ENCODE measurements at places on chromosomes 13 and 19.

DNA sequence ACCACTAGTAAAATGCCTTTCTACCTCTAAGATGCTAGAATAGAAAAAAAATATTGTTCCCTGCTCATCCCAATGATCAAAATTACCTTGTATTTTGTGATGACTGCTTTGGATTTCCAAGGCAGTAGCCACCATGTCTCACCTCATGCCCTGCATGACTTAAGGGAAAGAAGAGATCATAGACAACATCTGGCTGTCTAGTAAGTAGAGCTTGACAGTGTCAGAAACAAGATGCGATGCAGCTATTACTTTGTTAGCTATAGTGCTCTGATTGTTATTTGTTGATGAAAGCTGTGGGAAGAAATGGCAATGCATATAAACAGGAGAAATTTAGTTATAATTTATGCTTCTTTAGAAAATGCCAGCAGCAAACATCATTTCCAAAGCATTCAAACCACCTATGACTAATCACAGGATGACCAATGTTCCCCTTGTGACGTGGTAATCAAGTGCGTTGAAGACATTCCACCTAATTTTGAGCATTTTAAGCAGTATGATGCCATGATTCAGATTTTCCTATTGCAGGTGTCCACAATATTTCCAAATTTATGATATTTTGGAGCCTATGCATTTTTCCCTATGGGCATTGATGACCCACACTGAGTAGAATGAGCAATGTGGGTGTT is 308.3 kb downstream of the KCNRG start:
- DNase-seq = peak; percentile 80

- no peak for DNase-seq
Observed at GRCh38 chr19:4064496-4065260, 2.0 kb downstream of the ZBTB7A start.

DNA sequence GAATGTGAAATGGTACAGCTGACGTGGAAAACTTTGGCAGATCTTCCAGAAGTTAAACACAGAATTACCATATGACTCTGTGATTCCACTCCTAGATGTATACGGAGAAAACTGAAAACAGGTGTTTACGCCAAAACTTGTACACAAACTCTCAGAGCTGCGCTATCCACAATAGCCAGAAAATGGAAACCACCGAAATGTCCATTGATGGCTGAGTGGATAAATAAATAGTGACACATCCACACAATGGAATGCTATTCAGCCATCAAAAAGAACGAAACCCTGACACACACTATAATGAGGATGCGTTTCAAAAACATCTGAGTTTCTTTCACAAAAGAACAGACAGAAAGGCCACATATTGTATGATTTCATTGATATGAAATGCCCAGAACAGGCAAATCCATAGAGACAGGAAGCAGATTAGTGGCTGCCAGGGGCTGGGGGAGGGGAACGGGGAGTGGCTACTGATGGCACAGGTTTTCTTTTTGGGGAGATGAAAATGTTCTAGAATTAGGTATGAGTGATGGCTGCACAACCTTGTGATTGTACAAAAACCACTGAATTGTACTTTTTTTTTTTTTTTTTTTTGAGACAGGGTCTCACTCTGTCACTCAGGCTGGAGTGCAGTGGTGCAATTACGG is 33.0 kb downstream of the IL12RB1 start:
- peak; percentile 8 for DNase-seq

DNA sequence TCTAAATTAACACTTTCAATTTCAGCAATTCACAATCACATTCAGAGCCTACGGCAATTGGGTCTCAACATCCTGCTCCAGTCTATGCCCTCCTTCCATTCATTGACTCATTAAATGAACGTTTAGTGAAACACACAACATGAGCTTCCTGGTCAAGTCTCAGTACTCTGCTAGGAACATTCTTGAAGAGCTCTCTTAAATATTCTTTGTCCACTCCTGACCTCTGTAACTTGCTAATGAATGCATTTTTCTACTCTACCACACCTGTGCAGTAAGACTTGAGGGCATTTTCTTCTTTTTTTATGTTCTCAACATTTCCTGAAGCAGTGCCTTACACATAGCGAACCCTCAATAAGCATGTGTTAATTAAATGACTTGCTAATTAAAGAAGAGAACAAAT is 168.6 kb downstream of the OXGR1 start:
- no peak for DNase-seq

DNA sequence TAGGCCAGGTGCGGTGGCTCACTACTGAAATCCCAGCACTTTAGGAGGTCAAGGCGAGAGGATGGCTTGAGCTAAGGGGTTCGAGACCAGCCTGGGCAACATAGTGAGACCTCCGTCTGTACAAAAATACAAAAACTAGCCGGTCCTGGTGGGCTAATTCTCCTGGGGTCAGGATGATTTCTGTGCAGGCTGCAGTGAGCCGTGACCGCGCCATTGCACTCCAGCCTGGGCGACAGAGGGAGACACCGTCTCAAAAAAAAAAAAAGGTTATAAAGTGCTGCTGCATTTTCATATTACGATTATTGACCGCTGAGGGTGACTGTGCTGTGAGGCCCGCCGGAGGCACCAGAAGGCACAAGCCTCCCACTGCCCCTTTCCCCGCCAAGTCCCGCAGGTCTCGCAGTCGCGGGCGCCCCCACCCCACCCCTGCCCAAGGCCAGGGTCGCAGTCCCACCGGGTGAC is 477 bp upstream of the PLEKHF1 start:
- DNase-seq = no peak

- DNase-seq = no peak
Observed at GRCh38 chr13:111973605-111974340, 93.2 kb upstream of the SOX1 start.

DNA sequence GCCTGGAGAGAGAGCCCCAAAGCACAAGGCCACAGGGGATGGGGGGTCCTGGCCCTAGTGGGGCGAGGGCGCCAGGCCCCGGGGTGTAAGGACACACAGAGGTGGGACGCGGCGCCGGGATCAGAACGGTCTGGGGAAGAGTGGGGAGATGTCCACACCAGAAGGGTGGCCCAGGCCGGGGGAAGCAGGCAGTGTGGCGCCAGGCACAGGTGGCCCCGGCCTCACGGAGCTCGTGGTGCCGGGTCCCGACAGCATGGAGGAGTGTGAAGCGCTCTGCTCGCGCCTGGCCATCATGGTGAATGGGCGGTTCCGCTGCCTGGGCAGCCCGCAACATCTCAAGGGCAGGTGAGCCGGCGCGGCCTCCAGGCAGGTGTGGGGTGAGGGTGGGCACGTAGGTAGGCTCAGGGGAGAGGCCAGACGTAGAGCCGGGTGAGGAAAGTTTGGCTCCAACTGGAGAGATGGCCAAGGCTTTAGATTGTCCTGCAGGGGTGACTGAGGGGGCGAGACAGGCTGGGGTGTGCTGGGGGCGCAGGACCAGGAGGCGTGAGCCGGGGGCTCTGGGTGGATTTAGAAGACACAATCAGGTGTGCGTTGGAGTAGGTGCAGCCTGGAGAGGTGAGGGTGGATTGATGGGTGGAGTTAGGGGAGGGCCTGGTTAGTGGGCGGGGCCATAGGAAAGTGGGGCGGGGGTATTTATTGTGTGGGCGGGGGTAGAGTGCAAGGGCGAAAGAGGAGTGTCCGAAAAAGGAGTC is 2.9 kb upstream of the ARHGAP45 start:
- DNase-seq = no peak

DNA sequence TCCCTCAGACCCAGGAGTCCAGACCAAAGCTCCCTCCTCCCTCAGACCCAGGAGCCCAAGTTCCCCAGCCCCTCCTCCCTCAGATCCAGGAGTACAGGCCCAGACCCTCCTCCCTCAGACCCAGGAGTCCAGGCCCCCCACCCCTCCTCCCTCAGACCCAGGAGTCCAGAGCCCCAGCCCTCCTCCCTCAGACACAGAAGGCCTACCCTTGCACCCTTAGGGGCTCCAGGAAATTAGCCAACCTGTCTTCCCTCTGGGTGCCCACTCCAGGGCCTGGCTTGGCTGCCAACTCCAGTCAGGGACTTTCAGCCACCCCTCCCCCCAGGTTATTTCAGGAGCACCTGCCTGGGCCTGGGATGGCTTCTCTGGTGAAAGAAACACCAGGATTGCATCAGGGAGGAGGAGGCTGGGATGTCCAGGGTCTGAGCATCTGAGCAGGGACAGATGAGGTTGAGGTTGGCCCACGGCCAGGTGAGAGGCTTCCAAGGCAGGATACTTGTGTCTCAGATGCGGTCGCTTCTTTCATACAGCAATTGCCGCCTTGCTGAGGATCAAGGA is at the start of gene FGF21:
Gene FGF21 (plus strand): TSS at position 441 of the 558 bp plus-strand sequence. CDS start 713 bp downstream, outside the sequence.
- no peak for DNase-seq

DNA sequence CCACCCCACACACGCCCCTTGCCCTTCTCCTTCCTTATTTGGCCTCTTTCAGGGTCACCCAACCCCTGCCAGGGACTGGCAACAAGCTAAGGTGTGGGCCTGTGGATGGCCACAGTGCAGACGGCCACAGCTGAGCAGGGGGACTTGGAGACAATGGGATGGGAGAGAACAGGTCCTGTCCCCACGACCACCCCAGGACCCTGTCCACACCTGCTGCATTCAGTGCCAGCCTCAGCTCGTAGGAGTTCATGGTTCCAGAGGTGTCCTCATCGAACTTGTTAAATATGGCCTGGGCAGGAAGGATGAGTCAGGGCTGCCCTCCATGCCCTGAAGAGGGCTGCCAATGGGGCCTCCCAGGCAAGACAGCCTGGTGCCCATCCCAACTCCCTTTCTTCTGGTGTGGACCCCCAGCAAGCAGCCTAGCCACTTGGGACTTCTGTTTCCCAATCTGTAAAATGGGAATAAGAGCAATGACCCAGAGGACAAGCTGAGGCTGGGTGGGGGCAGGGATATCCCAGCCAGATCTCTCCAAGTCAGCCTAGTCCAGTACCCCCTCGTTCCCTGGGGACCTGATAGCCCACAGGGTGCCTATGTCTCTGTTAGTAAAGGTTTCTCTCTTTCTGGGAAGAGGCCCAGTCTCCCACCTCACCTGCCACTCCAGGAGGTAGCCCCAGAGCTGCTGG is 10.6 kb downstream of the CAPN12 start:
- DNase-seq = peak; percentile 33

DNA sequence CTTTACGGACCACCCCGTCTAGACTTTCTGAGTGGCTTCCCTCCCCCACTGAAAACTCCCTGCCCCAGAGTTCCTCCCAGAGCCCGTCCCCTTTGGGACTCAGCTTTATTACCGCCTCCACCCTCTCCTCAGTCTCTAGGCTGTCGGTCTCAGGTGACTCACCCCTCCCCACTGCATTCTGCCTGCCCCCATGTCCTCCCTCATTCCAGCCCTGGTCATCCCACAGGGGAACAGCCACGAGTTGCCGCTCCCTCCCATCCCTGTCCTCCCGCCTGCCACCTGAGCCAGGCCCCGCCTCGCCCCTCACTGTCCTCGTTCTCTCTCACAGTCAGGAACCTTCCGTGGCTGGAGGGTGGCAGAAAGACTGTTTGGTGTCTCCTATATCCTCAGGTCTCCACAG is 57.3 kb downstream of the SMARCA4 start:
- DNase-seq = no peak

DNA sequence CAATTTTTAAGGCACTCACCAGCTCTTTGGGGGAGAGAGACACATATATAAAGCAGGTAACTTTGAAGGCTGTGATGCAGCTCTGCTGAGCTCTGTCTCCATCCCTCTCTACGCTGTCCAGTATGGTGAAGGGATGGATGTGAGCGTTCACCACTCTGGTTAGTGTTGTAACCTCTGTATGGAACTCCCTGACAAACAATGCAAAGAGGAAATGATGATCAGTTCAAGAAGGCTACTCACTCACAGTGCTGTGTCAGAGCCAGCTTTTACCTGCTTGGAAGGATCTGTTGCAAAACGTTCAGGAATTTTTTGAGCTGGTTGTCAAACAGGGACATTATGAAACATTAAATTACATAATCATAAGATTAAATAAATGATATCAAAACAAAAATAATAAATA is 90.8 kb upstream of the SLC10A2 start:
- DNase-seq = peak; percentile 84

DNA sequence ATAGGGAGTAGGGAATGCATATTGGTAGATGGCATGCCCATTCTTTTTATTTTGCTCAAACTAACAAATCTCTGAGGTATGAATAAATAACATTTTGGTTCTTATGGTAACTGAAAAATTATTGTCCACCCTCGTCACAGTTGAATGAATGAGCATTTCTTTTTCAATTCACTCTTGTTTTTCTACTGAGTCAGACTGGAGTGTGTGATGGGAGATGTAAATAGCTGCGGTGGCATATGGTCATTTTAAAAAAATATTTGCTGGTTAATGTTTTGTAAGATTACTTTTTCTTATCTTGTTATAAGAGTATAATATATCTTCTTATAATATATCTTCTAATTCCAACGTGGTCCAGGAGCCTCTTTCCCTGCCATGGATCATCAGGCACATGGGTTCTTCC is 586.5 kb downstream of the SLITRK5 start:
- DNase-seq = no peak
